Amniotic stem cell (primary cell): ENCODE measurements at places on chromosomes 16 and 17.

DNA sequence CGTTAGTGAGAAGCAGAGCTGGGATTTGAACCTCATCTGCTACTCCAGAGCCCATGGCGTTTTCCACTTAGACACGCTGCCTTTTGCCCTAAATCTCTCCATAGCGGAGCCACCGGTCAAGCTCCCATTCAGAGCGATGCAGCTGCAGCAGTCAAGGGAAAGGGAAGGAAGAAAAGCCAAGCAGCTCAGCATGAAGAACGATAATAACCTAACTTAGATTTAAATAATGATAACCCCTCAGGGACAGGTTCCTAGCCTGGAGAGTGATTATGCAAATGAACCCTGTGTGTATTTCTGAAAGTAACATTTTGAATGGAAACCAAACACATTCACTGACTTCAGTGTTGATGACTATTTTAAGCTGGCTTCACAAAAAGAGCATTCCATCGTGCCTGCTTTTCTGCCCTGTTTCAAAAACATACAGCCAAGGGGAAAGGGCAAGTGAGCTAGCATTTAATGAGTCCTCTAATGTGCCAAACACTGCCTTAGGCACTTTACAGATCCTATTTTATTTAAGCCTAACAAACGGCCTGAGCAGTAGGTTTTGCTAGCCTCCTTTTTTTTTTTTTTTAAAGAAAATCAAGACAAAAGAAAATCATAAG, 798.3 kb downstream of the CDH8 start:
- no peak for DNase-seq

DNA sequence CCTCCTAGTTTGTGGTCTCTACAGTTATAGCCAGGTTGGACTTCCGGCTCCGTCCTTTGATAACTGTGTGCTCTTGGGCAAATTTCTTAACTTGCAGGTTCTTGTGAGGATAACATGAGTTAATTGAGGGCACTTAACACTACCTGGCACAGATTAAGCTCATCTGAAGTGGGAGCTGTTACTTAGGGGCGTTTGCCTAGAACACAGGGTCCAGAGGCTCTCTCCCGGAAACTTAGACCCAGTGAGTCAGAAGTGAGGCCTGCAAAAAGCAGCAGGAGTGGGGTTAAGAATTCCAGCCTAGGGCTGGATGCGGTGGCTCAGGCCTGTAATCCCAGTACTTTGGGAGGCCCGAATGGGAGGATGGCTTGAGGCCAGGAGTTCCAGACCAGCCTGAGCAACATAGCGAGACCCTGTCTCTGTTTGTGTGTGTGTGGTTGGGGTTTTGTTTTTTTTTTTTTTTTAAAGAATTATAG, 1.4 kb downstream of the MVP start:
- no peak for DNase-seq

DNA sequence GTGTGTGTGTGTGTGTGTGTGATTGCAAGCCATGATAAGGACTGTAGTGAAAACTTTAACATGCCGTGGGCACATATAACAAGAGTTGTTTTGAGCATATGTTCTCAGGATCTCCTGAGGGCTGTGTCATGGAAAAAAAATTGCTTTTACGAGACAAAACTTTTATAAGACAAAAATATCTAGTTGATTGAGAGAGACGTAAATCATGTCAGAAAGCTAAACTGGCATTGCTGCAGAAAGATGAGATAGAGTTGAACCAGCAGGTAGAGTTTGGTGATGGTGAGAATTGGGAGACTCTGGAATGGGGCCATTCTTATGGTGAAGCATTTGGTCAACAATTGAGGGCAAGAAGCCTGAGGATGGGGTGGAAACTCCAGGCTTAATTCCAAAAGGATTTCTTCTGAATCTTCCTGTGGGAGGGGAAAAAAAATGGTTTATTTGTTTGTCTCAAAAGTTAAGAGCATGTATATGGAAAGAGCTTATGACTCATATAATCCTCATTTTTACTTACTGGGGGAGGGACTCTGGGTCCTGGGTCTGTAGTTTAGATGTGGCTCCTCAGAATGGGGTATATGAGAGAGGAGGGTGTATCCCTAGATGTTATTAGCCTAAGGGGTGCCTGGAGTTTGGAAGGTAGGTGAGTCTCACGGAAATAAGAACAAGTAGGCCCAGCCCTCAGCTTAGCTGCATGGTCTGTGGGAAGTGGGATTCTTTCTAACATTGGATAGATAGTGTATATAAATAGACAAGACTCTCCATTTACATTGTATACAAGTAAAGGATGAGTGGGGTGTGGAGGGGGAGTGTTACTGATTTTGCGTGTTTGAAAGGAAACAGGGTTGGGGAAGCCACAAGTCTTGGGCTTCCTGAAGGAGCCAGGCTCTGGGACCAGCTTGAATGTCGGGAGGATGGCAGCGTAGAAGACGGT, 7.1 kb downstream of the MINK1 start:
- DNase-seq: no peak

DNA sequence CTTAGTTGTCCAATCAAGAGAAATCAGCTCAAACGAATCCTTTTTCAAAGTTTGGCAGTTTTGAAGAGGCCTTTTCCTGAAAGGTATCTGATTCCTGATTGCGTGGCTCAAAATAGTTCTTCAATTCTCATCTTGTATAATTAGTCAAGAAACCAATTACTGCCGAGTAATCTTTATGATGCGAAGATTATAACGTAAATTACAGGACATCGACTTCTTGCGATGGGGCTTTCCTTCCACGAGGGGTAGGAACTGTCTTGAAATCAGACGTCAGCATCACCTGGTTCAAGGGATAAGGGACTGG, 644 bp upstream of the ARL2BP start:
- DNase-seq: no peak

GRCh38 chr17:7644775-7645174, 6.0 kb upstream of the ATP1B2 start:
- no peak for DNase-seq

DNA sequence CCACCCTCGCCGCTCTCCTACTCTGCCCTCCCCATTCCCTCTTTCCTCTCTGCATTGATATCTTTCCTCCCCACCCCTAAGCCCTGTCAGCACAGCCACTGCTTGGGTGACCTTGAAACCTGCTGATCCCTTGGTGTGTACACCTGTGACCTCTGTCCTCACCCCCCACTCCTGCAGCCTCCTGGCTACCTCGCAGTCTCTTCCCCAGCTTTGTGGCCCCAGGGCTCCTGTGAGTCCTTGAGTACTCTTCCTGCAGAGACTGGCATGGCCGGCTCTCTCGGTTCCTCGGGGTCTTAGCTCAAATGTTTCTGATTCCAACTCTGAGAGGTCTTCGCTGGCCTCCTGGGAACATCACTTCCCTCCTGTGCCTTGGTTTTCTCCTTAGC, 31.7 kb downstream of the ADCY7 start:
- no peak for DNase-seq

- no peak for DNase-seq
Observed at GRCh38 chr16:49716339-49716934, 139.5 kb downstream of the ZNF423 start.

DNA sequence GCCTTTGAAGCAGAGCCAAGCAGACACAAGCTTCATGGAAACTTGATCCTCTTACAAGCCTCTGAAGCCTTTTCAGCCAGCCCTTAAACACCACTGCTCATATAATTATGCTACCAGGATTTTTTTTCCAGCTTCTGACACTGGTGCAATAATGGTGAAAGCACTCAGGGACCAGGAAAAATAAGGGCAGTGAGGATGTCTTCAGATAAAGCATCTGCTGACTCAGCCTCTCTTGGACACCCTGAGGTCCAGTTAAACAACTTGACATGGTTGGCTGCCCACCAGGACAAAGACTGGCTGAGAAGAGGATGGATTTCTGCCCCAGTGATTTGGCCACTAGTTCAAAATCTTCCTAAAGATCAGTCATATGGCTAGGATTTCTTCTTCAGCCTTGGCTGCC, 124.2 kb upstream of the N4BP1 start:
- no peak for DNase-seq

DNA sequence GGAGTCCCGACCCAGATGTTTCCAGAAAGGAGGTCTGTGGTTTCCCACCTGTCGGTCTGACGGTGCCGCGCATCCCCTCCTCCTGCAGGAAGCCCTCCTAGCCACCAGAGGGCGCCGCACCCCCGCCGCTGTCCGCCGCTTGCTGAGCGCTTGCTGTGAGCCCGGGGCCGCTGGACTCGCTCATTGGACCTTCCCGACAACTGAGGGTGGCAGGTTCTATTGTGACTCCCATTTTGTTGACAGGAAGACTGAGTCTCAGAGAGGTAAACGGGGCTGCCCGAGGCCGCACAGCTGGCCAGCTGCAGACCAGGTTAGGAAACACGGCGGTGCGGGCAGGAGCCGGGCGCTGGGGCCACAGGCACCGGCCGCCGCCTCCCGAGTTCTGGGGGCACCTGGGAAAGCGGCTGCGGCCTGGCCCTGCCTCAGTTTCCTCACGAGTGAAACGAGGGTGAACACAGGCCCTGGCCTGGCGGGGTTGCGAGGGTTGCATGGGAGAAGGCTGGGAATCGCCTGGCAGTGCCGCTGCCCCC, 191.1 kb upstream of the CIBAR2 start:
- DNase-seq: no peak

GRCh38 chr17:40557531-40558299, 7.6 kb downstream of the CCR7 start:
- DNase-seq: no peak
